ENCODE measurements at places on chromosomes 2 and 18. TPM values are rescaled to one million over a fixed set of nuclear protein-coding genes. Genes with fewer than 3 reads are reported as not detected.

DNA sequence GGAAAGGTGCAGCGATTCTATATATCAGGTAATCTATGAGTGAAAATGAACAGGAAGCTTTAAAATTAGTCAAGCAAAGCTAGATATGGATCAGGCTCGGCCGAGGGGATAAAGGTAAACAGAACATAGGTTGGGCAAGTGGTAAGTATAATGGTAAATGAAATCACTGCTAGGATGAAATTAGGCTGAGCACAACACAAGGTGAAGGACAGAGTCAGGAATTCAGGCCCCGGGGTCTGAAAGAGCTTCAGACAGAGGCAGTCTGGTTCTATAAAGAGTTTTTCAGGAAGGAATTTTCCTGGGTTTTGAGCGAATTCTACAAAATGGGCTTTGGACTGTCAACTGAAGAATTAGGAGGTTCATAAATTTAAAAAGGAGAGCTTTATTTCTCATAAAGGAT lies 513.2 kb upstream of the CDH2 start:
- DNase-seq = no peak

- DNase-seq = no peak
These were observed 54.6 kb upstream of the NFU1 start for GRCh38 chr2:69491864-69492263.

DNA sequence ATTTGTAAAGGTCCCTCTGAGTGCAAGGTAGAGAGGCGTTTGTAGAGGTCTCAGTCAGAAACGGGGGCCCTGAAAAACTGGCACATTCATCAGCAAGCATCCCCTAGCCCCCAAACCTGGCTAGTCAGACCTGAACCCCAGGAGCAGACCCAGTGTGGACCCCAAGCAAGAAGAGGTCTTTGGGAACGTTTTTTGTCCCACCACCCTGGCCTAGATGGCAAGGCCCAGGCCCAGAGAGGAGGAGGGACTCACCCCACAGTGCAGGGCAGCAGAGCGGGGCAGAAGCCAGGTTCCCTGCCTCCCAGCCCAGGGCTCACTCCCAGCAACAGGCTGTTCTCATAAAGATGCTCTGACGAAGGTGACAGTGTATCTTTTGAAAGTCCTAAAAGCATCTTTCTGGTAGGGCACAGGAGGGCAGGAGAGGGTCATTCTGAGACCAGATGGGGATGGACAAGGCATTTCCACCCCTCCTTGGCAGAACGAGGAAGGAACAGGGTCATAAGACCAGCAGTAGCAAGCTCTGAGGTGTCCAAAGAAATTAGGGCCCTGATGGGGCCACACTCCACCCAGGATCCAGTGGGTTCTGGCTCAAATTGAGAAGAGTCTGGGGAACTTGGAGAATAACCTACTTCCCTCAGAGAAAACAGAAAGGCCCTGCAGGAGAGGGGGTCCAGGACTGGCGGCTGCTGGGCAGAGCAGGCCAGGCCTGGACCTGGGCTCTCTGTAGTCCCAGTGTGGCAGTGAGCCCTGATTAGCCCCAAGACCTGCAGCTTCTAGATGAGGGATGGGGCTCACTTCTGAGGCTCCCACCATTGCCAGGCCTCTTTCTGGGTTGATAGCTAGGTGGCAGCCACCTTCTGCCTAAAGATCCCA lies 18.2 kb downstream of the ADRA2B start:
- peak; percentile 20 for DNase-seq

ARHGAP28 gene
- total RNA-seq = 0.42 TPM

DNA sequence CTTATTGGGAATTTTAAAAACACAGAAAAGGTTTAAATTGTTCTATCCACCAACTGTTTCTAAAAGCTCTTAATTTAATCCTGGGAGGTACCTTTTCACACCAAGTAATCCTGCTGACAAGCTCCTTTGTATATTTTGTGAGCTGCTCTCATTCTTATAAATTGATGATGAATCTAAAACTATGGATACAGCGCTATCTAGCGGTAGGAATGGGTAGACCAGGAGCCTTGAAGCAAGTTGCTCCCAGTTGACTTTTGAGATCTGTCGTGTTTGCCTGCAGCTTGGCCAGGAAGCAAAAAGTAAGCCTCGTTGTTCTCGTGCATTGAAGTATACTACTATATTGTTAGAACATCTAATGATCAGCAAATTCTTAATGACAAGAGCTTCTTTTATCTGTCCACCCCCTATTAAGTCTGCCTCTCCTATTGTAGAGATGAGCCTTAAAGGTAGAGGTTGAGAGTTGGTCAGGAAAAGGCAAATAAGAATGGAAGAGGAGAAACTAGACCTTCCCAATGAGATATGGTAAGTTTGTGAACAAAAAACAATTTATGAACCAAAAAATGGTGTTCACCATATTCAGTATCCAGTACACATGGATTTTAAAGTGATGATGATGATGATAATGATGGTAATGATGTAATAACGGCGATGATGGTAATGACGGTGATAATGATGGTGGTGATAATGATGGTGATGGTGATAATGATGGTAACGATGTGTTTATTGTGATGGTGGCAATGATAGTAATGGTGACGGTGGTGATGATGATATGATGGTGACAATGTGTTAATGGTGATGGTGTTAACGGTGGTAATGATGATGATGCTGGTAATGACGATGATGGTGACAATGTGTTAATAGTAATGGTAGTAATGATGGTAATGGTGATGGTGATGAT lies 212.1 kb upstream of the NCKAP5 start:
- DNase-seq = peak; percentile 42

GRCh38 chr2:109277406-109277805 lies 148.4 kb downstream of the SH3RF3 start:
- no peak for DNase-seq

SLC14A1 gene
- 10.5 TPM for total RNA-seq

DNA sequence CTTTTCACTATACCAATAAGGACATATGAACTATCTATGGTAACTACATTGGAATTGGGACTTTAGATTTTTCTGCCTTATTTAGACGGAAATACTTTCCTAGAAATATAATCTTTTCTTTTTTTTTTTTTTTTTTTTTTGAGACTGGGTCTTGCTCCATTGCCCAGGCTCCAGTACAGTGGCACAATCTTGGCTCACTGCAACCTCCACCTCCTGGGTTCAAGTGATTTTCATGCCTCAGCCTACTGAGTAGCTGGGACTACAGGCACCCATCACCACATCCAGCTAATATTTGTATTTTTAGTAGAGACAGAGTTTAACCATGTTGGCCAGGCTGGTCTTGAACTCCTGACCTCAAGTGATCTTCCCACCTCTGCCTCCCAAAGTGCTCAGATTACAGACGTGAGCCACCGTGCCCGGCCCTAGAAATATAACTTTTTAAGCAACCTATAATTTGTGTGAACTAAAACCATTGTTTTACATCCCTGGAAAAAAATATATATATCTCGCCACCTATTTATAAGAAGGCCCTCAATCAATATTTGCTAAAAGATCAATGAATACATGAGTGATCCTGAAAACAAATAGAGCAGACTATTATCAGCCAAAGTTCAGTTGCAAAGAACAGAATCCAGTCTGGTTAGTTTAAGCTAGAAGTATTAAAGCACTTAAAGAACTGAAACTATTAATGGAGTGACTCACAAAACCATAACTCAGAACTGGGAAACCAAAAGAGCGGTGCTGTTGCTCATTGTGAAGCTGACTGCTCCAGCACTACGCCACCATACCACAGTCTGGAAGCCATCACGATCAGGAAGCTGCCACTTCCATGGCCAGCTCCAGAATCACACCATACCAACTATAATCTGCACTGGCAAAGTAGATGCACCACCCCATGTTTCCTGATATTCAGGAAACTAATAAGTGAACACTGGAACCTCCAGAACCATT lies 8.4 kb upstream of the HNRNPLL start:
- no peak for DNase-seq

DNA sequence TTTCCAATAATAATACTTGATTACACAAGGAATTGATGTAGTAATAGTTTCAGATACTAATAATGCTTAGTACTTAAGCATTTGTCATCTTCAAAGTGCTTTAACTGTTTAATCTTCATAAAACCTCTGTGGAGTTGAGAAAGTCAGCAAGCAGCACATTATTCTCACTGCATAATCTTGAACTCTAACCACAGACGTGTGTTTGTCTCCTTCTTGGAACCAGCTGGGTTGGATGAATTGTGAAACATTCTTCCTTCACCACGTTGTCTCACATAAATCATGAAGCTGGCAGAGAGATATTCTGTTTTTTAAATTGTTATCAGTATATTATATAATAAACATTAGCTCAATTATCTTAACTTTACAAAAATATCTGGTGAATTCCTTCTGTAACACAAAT lies 55.1 kb upstream of the LDAH start:
- DNase-seq = no peak

- DNase-seq = no peak
These were observed 264.0 kb downstream of the LRATD1 start for GRCh38 chr2:14896330-14897030.

DNA sequence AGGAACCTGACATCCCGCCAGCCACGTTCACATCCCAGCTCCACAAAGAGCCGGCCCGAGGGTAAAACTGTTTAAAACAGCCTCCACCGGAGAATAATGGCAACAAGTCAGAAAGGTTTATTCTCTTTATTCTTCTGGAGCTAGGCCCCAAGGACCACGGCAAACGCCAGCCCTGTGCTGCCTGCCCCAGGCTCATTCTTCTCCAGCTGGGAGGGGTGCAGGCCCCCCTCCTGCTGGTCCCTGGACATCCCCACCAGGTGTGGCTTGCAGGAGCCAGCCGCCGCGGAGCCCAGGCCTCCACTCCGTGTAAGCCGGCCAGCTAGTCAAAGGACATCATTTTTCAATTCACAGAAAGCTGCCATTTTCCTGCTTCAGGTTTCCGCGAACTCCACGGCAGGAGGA lies 65.8 kb upstream of the SALL3 start:
- DNase-seq = no peak

DNA sequence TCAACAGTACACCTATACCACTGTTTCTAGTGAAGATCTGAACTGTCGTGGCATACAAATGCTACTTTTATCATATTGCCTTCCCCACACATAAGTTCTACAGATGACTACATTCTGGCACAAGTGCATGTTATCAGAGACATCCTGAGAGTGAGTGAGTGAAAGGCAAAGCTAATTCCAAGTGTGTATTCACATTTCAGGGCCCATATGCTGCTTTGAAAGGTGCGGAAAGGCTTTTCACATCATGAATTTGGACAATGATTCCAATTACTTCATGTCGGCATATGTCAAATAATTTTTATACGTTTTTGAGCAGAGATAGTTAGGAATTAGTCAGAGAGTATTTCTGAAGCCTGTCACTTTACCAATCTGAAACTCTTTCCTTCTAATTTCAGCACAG lies 101.7 kb downstream of the GAREM1 start:
- DNase-seq = no peak

GRCh38 chr18:35099911-35100310 lies 58.7 kb downstream of the MAPRE2 start:
- DNase-seq = no peak

DNA sequence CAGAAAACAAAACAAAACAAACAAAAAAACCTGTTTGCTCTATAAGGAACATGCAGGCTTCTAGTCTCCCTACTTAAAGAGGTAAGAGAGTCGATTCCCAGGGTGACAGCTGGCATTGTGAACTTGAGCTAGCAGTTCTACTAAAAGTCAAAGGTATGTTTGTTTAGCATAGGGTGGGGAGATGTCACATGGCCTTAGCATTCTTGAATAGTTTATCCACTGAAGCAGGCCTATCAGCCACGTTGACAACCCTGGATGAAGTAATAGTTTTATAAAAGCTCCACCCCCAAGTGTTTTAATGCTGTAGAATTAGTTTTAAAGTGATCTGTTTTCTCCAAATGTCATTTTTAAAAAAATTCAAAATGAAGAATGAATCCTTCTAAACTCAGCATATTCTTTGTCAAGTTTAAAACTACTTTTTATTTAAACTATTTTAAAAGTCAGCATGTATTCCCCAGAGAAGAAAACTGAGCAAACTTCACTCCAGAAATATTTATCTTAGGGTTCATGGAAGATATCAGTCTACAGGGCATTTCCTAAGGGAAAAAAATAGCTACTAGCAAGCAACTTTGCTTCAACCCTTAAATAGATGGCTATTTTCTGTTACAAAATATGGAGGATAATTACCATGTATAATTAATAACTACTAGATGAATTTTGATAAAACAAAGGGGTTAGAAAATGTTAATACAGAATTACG lies 1.7 kb downstream of the MYOM1 start:
- peak; percentile 37 for DNase-seq

ZNF385B gene
- total RNA-seq = 4.9 TPM

OR6B2 gene
- total RNA-seq = not detected

CYTIP gene
- total RNA-seq = 0.75 TPM

- DNase-seq = no peak
These were observed 23.5 kb downstream of the IGFBP5 start for GRCh38 chr2:216671791-216672343.

TMEFF2 gene
- total RNA-seq = not detected

GRCh38 chr2:172415865-172416183 lies 11.6 kb upstream of the ITGA6 start:
- DNase-seq = no peak

DNA sequence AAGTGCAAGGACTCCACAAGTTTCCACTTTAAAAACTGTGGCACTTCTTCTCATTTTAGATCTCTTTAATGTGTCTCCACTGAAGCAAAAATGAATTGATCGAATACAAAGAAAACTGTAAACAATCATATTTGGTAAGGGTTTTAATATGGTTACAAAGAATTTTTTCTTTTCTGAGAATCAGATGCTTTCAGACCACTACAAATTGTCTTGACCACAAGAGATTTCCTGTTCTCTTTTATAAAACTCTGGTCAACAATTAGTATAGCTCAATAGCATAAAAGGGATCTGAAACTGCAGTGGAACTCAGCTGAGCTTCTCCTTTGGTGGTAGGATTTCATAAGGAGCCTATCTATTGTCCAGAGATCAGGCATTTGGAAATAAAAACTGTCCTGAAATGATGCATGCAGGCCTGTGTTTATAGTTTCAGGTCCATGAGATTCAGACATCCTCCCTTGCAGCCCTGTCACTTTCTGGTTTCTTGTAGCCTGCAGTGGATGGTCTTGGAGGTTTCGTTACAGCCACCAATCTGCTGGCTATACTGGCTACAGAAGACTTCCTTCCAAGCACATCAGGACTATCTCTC lies 120.0 kb downstream of the DOCK10 start:
- no peak for DNase-seq

DNA sequence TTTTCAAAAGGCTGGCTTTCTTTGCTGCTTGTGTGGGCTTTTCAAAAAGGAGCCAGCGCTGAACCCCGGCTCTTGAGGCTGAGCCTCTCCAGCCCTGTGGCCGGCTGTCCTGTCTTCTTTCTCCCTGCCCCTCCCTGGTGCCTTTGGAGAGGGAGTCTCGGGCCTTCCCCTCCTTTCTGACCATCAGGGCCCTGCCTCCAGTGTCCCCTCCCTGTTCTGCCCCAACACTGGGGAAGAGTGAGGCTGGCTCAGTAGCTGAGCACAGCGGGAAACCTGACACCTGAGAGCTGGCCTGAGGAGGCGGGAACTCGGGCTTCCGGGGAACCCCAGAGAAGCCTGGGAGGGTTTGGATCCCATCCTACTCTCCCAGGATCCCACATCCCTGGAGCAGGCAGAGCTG lies 232.1 kb downstream of the LOXHD1 start:
- no peak for DNase-seq

- DNase-seq = no peak
These were observed 1.5 kb downstream of the ADD2 start for GRCh38 chr2:70766357-70767078.

GRCh38 chr2:135245071-135245470 lies 193.0 kb downstream of the RAB3GAP1 start:
- no peak for DNase-seq

Data from heart left ventricle (tissue), 16 donors.